T-helper 1 cell (primary cell): ENCODE measurements at places on chromosomes 5 and 9.

DNA sequence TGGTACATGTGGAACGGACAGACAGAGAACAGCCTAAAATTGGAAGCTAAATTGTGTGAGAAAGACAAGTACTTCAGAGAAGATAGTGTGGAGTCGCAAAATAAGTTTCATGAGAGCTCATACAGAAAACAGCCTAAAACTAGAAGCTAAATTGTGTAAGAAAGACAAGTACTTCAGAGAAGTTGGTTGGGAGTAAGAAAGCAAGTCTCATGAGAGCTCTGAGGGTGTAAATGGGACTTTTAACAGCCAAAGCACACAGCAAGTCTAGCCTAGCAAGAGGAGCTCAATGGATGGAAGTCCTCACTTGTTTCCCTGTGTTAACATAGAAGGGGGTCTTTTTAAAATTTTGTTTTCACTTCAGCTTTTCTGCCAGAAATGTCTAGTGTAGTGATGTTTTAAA is 93.1 kb downstream of the STK32A start:
- no peak for DNase-seq

GRCh38 chr9:98135938-98136337 is 16.9 kb upstream of the TRIM14 start:
- no peak for DNase-seq

GRCh38 chr9:115015018-115015635 is 84.7 kb upstream of the TNFSF8 start:
- DNase-seq: no peak

DNA sequence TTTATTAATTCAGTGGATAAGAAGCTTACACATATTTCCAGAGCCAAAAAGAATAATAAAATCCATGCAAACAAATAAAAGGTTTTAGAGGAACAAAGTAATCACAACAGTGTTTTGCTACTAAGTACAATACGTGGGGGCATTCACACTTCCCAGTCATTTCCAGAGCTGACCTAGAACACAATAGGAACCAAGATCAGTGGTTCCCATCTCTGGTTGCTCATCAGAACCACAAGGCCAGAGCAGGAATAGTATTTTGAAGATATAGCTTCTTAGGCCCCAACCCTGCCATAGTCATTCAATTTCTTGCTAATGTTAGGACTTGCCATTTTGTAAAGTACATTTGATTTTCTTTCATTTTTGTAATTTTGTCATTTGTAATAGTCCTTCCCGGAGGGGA is 215.4 kb downstream of the NR3C1 start:
- no peak for DNase-seq

DNA sequence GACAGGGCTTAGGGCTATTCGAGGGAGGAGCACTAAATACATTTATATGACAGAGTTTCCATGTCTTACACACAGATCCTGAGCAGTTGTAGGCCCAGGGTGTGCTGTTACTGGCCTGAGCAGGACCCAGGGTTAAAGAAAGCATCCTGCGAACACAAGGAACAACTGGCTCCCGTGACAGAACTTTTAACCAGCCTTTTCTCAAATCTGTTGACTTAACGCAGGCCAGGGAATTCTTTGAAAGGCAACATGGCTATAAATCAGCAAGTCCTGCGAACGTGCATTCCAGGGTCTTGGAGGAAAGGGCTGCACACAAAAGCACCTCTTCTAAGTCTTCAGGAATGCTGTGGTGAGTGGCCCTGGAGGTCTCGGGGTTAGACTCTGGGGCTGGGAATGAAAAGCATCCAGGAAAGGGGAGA is 45.2 kb upstream of the ANKRD55 start:
- DNase-seq: no peak

- DNase-seq: no peak
Observed at GRCh38 chr9:14526504-14526903, 166.7 kb downstream of the ZDHHC21 start.

DNA sequence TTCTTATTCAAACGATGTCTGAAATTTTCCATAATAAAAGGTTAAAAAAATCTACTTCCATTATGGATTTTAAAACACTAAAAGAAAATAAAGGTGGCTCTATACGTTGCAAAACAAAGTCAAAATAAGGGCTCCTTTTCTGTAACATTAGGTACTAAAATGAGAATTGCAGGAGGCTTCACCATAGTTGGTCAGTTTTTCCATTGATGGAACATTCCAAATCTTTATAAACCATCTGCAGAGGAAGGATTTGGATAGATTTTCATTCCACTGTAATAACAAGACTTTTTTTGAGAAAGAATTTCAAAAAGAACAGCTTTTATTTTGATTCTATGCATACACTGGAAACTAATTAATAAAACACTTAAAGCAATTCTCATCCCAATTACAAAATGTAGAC is 145.6 kb downstream of the LURAP1L start:
- no peak for DNase-seq

DNA sequence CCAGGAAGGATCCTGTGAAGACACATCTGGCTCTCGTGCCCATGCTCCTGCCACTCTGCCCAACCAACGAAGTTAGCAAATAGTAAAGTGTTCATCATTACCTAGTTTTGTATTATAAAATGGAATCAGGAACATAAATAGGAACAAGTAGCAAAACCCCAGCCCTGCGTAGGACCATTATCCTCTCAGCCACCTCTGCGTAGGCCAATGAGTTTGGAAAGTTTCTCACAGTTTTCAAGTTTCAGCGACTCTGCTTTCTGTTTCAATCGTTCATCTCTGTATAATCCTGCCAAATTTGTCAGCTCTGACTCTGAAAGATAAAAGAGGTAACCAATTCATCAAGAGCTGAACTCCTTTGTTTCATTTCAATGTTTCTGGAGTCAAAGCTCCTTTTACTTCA is 10.1 kb upstream of the SPATA24 start:
- no peak for DNase-seq

DNA sequence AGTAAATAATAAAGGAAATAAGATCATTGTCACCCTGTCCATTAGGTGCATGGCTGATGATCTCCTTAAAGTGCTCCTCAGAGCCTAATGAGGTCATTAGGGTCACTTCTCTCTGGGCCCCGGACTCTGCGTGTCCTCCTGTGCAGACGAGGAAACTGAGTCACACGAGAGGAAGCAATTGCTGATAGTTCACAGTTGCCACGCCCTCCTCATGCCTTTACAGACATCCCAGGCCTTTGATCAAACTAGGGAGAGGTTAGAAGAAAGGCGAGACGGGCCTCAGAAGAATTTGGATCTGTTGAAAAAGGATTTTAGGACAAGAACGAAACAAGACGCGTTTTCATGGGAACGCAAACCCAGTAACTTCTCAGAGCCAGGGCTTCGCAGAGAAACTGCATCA is 32.0 kb upstream of the MSX2 start:
- no peak for DNase-seq

- DNase-seq: no peak
Observed at GRCh38 chr5:14676320-14676719, 11.8 kb downstream of the OTULIN start.

DNA sequence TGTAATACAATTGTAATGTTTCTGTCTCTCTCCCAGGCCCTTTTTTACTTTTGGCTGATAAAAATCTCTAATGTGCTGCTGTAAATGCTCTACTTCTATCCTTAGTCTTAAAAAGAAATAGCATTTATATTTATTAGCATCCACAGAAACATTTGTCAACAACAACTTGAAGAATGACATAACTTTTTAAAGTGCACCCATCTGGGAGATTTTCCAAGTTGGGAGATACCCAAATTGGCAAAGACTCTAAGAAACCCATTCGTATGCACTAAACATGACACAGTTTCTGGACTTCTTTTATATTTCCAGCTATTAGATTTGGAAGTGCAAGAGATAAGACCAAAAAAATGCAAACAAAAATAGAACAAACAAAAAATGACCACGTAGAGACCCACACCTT is 2287.4 kb upstream of the WWC1 start:
- DNase-seq: no peak

- no peak for DNase-seq
Observed at GRCh38 chr5:65087154-65087553, 318.4 kb downstream of the CWC27 start.

DNA sequence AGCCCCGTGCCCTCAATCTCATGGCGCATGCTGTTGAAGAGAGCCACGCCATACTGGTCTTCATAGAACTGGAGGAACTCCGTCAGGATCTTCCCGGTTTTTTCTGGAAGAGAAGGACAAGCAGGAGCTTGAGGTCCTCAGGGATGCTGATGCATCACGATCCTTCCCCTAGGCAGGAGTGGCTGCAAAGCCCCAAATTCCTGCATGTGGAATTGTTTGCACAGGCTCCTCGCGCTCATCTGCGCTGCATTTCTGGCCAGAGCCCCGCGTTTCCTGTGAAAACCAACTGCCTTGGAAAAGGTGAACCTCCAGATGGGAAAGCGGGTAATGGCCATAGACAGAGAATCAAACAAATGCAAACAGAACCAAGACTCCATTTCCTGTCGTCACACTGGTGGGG is 80.4 kb downstream of the LRSAM1 start:
- no peak for DNase-seq

- no peak for DNase-seq
Observed at GRCh38 chr5:112210430-112211005, 208.6 kb downstream of the EPB41L4A start.

DNA sequence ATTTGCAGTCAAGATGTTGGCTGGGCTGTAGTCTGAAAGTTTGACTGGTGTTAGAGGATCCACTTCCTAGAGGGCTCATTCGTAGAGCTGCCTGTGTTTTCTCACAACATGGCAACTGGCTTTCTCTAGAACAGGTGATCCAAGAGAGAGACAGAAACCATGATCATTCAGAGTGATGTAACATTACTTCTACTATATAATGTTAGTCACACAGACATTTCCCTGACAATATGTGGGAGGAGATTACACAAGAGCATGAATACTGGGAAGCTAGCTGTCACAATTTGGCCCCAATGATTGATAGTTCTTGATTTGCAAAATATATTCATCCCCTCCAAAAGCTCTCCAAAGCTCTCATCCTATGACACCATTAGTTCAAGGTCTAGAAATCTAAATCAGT is 10.9 kb upstream of the TMEM161B start:
- no peak for DNase-seq

DNA sequence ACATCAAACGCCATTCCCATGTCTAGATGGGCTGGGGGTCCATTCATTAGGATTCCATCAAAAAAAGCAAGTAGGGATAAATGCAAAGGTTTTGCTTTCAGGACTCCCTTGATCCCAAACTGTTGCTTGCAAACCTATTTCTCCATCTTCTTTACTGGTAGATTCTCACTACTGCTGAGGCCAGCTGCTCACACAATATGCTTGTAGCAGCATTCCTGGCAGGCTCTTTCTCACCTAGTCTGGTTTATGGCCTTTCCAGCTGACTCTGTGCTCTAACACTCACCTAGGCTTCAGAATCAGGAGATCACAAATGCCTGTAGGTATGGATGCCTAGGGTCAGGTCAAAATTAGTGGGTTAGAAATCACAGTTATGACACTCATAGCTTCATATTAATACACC is 274.7 kb downstream of the GABRB2 start:
- DNase-seq: no peak

GRCh38 chr5:140168371-140168770 is 6.6 kb upstream of the CYSTM1 start:
- DNase-seq: no peak

DNA sequence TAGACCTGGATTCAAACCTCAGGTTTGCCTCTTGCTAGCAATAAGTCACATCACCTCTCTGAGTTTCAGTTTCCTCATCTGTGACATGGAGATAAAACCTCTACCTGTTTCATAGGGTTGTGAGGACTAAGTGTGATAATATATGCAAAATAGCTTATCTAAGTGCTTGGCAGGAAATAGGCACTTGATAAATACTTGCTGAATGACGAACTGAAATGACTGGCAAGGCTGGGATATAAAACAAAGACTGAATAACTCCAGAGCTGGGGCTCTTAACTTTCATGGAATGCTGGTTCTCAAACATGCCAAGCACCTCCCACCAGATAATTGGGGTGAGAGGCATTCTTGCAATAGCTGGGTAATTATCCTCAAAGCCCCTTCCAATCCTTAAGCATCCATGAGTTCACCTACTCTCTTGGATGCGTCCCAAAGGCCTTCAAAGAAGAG is 87.6 kb downstream of the ADRB2 start:
- no peak for DNase-seq

DNA sequence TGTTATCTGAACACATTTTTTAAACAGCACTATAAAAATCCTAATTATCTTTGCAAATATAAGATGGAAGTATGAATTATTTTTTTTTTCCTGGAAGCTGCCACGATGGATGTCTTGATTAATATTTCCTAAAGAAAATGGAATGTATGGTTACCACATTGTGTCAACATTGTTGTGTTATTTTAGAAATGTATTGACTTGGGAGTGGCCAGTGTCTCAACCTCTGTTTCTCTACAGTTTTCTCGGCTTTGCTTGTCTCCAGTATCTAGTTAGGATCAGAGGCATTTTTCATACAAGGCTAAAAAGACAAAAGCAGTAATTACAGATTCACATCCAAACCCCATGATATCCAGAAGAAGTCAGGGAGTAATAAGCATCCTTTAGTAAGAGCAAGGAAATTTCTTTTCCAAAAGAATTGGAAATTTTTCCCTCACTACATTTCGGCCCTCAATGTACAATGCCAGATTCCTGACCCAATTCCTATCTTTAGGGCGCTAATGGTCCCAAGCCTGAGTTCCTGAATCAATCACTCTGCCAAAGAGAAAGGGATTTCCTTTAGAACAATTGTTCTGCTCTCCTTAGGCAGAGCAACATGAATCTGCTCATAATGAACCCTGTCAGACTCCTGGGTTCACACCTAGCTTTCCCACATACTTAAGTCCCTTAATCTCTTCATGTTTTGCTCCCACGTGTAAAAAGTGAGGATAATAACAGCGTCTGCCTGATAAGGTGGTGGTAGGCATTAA is 111.7 kb downstream of the EDIL3 start:
- DNase-seq: no peak

GRCh38 chr5:120938604-120939003 is 474.5 kb downstream of the PRR16 start:
- no peak for DNase-seq

- DNase-seq: no peak
Observed at GRCh38 chr9:17083258-17083657, 51.6 kb upstream of the CNTLN start.

DNA sequence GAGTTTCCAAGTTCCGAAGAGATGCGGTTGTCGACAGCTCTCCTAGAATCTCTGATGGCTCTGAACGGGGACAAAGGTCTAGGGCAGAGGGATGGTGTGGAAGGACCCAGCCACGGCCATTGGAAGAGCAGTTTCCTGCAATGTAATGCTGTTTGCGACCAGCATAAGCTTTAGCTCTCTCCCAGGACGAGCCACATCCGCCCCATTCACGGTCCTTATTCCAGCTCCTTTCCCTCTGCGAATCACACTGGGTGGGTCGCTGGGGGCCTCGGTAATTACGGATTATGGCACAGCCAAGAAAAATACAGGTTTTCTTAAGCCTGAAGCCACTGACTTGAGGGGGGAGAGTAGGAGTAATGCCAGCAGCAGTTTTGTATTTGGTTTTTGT is 22.7 kb downstream of the ANXA2R start:
- no peak for DNase-seq

DNA sequence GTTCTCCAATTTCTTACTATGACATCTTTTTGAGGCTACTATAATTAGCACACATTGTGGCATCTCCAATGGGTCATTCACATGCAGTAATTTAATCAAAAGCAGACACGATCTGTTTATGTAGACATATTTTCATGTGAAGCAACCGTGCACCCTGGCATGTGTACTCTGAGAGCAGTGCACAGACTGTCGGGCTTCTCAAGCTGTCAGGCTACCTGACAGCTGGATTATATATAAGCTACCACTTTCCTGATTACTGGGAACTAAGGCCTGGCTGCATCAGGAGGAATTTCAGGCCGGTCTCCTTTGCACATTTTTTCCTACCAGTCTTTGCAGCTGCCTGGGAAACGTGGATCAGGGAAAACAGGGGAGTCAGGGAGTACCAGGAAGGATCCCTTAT is 197.5 kb downstream of the MAPKAP1 start:
- no peak for DNase-seq
